T-cell (primary cell): ENCODE measurements at places on chromosomes 2 and 18. TPM values are rescaled to one million over a fixed set of nuclear protein-coding genes. Genes with fewer than 3 reads are reported as not detected.

The EGR4 gene
- total RNA-seq: 0.09 TPM

The CYB5A gene
- 26.5 TPM for total RNA-seq

The WDSUB1 gene
- 7.7 TPM for total RNA-seq

- no peaks in the 10 kb centered on the region for H3K27me3 ChIP-seq
- no peak overlapping the region for H3K27ac ChIP-seq
- DNase-seq: no peak
- H3K36me3 ChIP-seq: no peaks in the 10 kb centered on the region
- H3K4me1 ChIP-seq: no peaks in the 10 kb centered on the region
Observed at GRCh38 chr2:37549598-37549997, 121.8 kb downstream of the CDC42EP3 start.
